ENCODE measurements at places on chromosomes 7 and 10. TPM values are rescaled to one million over a fixed set of nuclear protein-coding genes. Genes with fewer than 3 reads are reported as not detected.

- no peak for DNase-seq
These were observed 683.9 kb downstream of the CCSER2 start for GRCh38 chr10:85012305-85012704.

DNA sequence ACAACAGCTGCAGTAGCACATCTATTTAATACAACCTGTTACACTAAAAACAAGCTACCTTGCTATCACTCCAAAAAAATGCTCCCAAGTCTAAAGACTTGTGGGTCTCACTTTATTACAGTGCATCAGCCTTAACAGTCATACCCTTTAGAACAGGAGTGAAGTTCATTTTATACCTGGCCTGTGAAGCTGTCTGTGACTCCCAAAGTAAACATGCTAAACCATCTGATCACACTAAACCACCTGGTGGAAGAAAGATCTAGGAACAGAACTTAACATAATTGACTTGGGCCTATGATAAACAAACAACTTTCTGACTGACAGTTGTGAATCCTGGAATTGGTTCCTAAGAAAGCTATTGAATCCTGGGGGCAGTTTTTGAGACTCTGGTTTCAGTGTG lies 80.9 kb upstream of the ATP6V0A4 start:
- DNase-seq: no peak

DNA sequence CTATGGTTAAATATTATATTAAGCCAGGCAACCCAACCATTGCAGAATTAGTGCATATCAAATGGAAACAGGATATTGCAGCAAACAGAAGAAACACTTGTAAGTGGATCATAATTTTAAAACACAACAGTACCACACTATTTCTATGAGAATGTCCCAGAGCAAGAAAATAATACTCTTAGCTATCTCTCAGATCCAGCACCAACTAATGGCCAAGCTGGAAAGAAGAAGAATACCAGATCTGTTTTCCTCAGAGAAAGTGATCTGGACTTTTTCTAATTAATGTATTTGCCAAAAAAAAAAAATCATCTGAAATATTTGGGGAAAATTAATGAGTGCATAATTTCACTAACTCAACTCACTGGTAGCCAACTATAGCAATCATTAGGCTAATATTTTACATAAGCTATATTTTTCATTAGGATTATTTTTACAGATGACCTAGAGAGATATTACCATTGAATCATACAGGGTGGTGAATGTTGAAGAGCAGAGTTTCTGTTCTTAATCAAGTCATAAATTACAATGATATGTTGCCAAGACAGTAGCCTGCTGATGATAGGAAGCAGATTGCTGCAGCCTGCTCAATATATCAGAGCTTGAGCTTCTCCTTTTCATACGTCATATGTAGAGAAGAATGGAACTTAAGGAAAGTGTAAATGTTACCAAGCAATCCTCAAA lies 995.4 kb upstream of the LRRN3 start:
- no peak for DNase-seq

Gene PPP1R3A
- total RNA-seq: not detected

DNA sequence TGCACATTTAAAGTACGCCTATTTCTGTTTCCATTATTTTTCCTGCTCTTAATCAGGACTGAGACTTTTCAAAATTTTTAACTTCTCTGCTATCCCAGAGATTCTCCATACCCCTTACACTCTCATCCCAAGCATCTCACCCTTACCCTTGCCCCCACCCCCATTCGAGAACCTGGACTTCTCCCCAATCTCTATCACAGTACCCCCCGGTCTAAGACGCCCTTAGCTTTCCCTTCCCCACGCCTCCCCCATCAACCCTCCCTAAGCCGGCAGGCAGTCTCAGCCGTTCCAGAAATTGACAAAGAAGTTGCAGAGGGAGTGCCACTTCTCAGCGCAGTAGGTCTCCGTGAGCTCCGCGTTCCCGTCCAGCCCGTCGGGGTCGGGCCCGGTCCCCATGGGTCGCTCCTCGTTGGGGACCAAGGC lies 1.4 kb downstream of the FGFBP3 start:
- no peak for DNase-seq

Gene PLA2G12B
- total RNA-seq: not detected

Gene GRID1
- total RNA-seq: not detected

Gene GOLGA7B
- 0.28 TPM for total RNA-seq

- no peak for DNase-seq
These were observed 165.2 kb upstream of the CDCA7L start for GRCh38 chr7:22110881-22111280.

DNA sequence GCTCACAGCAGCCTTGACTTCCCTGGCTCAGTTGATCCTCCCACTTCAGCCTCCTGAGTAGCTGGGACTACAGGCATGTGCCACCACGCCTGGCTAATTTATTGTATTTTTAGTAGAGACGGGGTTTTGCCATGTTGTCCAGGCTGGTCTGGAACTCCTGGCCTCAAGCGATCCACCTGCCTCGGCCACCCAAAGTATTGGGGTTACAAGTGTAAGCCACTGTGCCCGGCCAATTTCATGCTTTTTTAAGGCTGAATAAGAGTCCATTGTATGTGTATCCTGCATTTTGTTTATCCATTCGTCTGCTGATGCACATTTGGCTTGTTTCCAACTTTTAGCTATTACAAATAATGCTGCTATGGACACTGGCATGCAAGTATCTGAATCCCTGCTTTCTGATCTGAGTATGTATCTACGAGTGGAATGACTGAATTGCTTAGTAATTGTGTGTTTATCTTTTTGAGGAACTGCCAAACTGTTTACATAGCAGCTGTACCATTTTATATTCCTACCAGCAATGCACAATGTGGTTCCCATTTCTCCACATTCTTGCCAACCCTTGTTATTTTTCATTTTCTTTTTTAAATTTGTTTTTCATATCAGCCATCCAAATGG lies 37.3 kb upstream of the TPST1 start:
- no peak for DNase-seq

Gene PAPOLB
- 0.05 TPM for total RNA-seq

DNA sequence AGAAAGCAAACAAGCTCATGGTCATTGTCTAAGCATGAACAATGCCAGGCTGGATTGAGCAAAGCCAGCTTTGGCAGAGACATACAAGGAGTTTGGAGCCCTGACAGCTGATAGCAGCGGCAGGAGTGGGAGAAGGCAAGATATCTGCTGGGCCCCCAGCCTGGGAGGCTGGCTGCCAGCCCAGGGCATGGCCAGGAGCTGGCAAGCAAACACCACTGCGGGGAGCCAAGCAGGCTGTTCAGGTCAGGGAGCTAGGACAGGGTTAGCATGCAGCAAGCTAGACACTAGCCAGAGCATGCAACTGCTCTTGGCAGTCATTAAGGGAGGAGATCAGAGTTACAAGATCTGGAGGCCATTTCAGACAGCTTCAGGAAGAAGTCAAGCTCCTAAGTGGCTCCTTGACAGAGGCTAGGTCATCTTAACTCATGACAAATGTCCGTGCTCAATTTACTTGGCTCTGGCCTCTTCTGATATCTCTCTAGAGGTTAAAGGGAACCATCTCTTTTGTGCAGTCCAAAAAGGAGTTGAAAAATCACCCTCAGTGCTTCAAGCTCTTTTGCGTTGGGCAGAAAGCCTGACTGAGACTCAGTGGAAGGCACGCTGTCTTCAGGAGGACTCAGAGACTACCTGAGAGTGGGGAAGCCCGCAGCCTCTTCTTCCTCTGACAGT lies 436.8 kb upstream of the C7orf33 start:
- DNase-seq: no peak

GRCh38 chr10:78981257-78981969 lies 87.4 kb upstream of the ZMIZ1 start:
- DNase-seq: no peak

DNA sequence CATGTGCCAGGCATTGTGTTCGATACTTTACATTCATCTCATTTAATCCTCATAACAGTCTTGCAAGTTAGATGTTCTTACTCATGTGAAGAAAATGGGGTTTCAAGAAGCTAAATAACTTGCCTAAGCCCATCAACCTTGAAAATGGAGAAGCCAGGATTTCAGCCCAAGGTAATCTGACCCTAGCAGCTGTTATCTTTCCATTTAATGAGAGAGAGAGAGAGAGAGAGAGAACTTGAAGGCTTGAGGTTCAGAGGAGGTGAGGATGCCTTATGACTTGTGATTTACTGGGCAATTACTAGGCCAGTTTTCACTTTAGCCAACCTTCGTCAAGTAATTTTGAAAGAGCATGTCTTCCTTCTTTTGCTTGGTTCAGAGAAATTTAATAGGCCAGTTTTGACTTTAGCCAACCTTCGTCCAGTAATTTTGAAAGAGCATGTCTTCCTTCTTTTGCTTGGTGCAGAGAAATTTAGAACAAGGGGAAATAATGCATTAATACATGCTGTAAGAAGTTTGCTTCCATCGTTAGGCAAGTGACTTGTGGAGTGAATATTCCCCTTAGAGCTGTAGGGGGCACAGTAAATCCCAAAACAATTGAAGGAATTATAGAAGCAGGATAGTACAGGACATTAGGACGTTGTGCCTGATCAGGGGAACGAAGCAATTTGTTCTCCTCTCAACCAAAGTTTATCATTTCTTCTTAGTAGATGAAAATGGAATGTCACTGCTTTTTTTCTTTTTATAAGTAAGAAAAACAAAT lies 143.0 kb upstream of the BMPER start:
- no peak for DNase-seq

DNA sequence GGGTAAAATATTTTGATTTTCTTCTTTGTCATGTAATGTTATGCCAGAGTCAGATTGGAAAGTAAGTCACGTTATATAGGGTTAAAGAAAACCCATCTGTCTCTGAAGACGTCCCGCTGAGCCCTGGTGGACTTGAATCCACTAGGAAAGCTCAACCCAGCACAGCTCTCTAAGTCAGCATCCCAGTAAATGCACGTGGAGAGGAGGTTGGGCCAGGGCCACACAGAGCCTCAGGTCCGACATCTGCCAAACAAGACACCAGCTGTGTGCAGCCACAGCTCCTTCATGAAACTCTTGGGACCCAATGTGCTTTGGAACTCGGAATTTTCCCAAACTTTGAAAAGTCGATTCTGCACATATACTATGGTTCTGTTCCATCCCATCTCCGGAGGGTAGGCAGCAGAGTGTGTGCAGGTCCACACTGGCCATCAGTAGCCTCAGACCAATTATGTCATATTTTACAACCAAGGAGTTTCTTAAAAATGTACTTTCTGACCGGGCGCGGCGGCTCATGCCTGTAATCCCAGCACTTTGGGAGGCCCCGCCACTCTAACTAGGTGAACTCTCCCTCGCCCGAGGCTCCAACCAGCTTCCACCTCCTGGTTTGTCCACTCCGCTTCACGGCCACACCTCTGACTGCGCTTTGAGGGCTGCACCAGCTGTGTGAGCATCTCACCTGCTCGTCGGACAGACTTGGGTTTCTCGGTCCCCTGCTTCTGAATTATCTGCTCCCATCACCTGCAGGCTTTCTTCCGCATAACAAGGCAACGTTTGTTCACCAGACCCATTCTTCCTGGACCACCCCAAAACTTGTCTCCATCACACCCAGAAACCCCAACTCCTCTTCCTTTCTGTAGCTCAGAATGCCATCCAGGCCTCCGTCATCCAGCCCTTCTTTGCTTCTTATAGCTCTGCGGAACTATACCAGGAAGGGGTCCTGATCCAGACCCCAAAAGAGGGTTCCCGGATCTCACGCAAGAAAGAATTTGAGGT lies 29.7 kb upstream of the DNAJB6 start:
- DNase-seq: no peak

DNA sequence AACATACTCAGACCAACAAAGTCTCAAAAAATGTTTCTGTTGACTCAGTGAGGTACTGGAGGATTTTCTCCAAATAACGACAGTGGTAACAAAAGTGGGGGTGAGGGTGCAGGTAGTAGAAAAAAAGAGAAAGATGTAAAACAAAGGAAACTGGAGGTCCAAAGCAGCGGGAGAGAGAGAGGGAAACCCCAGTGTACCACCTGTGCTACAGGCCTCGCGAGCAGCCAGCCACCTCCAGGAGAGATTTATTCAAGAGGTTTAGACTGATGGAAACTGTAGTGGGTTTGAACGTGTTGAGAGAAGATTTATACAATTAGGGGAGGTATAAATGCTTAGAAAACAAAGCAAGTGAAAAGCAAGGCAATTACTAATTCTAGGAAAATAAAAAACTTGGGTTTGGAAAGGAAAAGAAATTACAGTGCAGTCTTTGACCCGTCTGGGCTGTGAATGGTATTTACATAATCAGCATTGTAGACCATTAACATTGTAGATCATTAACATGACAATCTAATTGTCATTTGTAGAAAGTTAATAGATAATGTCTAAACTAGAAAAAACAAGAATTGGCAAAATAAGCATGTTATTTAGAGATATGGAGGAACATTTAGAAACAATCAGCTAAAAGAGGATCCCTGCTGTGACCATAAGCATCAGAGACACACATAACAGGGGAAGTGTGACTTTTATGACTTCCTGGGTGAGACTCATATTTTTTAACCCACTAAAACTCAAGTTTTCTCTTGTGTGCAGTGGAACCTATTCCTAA lies 180.0 kb downstream of the RELN start:
- DNase-seq: no peak

- DNase-seq: no peak
These were observed 12.7 kb downstream of the STEAP2 start for GRCh38 chr7:90224195-90224594.

- DNase-seq: no peak
These were observed 196.3 kb downstream of the JCAD start for GRCh38 chr10:29862923-29863614.

Gene MBL2
- not detected for total RNA-seq

DNA sequence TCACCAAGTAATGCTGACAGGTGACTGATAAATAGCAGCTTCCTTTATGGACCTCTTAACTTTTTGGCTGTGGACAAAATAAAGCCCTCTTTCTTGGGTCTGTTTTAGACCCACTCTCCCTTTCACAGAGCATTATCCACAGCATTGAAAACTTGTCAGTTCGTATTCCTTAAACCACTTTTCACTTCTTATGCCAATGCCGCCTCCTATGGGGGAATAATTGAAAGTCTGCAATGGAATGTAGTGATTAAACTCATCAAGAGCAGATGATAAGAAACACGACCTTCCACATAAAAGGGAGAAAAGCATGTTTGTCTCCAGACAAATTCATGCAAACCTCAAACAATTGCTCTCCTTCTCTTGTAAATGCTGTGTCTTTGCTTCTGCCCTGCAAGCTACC lies 153.4 kb downstream of the SORCS1 start:
- no peak for DNase-seq

Gene HOXA4
- 0.14 TPM for total RNA-seq

GRCh38 chr10:24340883-24341282 lies 131.9 kb downstream of the KIAA1217 start:
- no peak for DNase-seq

Gene ZC3HAV1
- total RNA-seq: 82.4 TPM

DNA sequence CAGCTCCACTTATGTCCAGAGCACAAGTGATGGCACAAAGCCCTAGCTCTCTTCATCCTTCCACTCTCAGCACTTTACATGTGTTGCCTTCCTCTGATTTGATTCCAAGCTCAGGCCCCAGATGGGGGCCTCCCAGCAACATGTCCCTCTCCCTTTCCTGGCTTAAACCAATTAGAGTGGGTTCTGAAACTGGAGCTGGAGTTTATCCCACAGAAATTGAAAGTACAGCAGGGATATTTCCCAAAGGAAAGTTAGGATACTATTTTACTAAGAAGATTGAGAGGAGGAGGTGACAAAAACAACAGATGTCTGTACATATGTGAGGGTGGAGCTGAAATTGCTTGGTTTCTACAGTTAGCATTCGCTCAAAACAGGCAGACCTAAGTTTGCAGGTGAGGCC lies 724.6 kb downstream of the AUTS2 start:
- no peak for DNase-seq

Gene PRTFDC1
- 0.16 TPM for total RNA-seq

Gene RNF148
- total RNA-seq: not detected
